ENCODE measurements at places on chromosomes 16 and 17.

GRCh38 chr17:37592291-37592690 lies 16.9 kb downstream of the SYNRG start:
- no peak for DNase-seq

DNA sequence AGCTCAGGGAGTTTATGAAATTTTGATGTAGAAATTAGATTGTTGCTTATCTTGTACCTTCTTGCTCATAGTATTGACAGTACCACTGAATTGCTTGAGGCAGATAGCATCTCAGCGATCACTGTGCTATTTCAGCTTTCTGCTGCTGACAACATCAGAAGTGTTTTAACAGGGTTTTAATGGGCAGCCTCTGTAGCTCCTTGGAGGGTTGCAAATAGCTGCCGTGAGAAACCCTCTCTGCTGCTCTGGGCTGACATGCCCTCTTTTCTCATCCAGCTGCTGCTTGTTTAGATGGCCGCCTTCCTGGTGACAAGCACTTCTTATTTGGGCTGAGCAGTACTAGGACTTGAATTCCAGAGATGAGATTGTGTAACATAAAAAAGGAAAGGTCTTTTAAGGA lies 180.2 kb upstream of the TBX2 start:
- no peak for DNase-seq

GRCh38 chr16:88484505-88485365 lies 31.7 kb downstream of the ZFPM1 start:
- no peak for DNase-seq

DNA sequence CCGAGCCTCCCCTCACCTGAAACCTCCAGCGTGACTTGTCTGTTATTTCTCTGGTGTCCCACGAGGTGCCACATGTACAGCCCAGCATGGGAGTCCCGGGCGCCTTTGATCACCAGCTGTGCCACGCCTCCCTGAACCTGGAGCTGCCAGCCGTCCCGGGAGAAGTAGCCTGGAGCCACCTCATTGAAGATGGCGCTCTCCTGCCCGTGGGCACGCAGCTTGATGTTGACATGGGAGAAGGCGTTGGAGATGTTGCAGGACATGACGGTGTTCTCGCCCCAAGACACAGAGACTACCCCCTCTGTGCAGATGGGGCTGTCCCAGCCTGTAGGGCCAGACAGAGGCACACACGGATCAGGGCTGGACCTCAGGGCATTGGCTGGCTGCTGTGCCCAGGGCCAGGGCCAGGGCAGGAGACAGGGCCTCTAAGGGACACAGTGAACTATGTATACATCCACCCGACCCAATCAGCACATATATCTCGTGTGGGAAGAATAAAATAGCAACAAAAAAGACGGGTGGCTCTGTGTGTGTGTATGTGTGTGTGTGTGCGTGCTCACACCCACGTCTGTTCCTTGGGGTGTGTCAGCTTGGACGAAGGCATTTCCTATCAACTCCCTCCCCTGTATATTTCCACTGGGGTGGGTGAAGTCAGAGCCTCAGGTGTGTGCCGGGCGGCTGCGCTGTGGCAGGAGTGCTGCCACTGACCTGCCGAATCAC lies 7.3 kb upstream of the CD7 start:
- DNase-seq, result no peak

Measured in HFF-Myc (cell line).